ENCODE measurements at places on chromosomes 5 and 9. TPM values are rescaled to one million over a fixed set of nuclear protein-coding genes. Genes with fewer than 3 reads are reported as not detected.

The NTNG2 gene
- polyA plus RNA-seq: 0.13 TPM

The CDX1 gene
- polyA plus RNA-seq: not detected

The CDK9 gene
- 59.7 TPM for polyA plus RNA-seq

The SLC46A2 gene
- not detected for polyA plus RNA-seq

The INSYN2B gene
- polyA plus RNA-seq: 10.6 TPM

The TMEM215 gene
- polyA plus RNA-seq: not detected
